ENCODE measurements at places on chromosomes 11 and 22. TPM values are rescaled to one million over a fixed set of nuclear protein-coding genes. Genes with fewer than 3 reads are reported as not detected.

Gene OR11H1
- not detected for total RNA-seq

Gene C11orf42
- total RNA-seq, result not detected

- DNase-seq, result peak; percentile 51
These were observed 8.9 kb downstream of the SULT4A1 start for GRCh38 chr22:43853328-43853931.

DNA sequence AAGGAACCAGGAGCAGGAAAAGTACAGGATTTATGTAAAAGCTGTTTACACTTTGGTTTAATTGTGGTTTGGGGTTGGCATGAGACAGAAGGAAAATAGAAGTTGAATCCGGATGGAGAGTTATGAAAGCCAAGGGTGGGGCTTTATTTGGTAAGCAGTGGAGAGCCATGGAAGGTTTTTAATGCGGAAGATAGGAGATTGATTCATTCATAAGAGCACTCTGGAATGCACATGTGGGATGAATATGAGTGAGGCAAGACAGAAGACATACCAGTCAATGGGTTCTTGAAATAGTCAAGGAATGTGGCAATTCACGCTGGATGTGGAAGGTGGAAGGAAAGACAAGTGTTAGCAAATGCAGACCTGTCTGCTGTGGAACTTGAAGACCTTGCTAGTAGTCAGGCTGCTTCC, 9.3 kb upstream of the GLB1L3 start:
- peak; percentile 40 for DNase-seq

Gene INTS4
- total RNA-seq, result 35.9 TPM

Gene CRYBB1
- not detected for total RNA-seq

Gene KCNJ1
- total RNA-seq, result not detected

GRCh38 chr11:71557257-71557656, 8.1 kb upstream of the KRTAP5-10 start:
- no peak for DNase-seq

DNA sequence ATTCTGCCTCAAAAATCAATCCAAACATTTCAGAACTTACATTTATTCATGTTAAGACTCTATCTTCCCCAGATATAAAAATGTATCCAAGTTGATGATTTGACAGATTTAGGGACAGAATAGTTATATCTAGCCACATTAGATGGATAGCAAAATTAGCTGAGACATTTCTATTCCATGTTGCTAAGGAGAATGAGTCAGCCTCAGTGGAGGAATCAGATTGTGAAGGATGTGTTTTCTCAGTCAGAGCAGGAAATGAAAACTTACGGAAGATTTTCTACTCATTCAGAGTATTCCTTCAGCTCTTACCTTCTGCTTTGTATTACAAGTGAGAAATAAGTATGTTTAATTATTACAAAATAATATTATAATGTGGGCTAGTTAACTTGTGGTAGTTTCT, 556.3 kb upstream of the ANO3 start:
- DNase-seq, result no peak

Gene PDXP
- total RNA-seq, result 32.0 TPM

Gene UBQLNL
- total RNA-seq, result not detected

- DNase-seq, result no peak
These were observed 770.6 kb downstream of the FAM181B start for GRCh38 chr11:81963018-81963417.

DNA sequence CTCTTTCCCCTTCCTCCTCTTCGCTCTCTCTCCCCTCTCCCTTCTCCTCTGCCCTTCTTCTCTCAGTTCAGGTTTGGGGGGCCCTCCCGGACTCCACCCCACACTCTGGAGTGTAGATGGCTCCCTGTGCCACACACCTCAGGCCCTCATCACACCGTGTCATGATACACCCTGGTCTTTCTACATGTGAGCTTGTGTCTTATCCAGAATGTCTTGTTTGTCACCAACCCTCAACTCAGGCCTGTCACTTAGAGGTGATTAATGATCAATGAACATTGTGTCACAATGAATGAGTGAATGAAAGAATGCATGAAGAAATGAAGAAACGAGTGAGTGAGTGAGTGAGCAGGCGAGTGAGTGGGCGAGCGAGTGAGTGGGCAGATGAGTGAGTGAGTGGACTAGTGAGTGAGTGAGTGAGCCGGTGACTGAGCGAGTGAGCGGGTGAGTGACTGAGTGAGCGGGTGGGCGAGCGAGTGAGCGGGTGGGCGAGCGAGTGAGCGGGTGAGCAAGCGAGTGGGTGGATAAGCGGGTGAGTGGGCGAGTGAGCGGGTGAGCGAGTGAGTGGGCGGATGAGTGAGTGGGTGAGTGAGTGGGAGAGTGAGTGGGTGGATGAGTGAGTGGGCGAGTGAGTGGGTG, 33.8 kb downstream of the CAPN1 start:
- no peak for DNase-seq

GRCh38 chr11:46475051-46475925, 83.7 kb upstream of the CHRM4 start:
- DNase-seq, result no peak

DNA sequence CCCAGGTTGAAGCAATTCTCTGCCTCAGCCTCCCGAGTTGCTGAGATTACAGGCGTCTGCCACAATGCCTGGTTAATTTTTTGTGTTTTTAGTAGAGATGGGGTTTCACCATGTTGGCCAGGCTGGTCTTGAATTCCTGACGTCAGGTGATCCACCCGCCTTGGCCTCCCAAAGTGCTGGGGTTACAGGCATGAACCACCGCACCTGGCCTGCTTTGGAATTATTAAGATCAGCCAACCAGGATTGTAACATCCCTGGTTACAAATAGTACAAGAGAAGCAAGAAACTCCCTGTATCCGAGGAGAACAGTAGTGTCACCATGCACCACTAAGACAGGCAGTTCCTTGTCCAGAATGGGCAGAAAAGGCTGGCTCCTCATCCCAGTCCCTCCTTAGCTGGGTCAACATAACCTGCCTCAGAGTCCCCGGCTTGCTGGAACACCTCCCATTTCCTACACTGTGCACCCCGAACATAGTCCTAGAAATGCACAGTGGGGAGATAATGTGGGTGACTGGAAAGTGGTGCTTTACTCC, 77.2 kb upstream of the INCENP start:
- no peak for DNase-seq

- no peak for DNase-seq
These were observed 9.0 kb downstream of the DTX4 start for GRCh38 chr11:59180907-59181306.

Gene CACNA1I
- not detected for total RNA-seq

- peak; percentile 62 for DNase-seq
These were observed 15.4 kb downstream of the ARHGEF17 start for GRCh38 chr11:73323464-73323863.

GRCh38 chr11:125873881-125874555, 13.4 kb upstream of the HYLS1 start:
- DNase-seq, result peak; percentile 29

DNA sequence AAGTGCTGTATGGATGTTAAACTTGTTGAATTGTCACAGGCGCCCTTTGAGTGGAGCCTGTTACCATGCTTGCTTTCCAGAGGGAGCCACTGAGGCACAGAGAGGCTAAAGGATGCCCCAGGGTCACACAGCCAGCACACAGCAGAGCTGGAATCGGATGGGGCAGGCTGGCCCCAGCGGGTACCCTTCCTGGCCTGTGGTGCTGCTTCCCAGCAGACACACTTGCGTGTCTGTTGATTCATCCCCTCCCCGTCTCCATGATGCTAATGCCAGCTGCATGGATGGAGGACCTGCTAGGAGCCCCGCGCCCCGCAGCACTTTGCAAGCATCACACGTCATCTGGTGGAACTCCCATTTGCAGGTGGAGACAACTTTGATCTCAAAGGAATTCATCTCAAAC, 52.4 kb upstream of the SHISAL1 start:
- DNase-seq, result no peak

DNA sequence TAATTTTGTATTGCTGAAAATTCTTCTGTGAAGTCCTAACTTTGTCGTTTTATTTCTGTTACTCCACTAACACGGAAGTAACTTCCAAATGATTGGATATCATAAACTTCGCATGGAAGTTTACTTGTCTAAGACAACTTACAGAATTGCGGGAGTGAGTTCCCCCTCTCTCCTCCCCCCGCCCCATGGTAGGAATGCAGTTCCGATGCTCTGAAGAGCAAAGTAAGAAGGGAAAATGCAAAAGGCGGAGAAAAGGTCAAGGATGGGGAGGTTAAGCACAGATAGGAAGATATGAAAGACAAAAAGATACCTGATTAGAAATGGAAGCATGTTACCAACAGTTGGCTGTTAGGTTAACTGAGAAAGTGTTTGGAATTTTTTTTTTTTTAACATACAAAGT, 1.3 kb downstream of the EIF3M start:
- DNase-seq, result no peak

DNA sequence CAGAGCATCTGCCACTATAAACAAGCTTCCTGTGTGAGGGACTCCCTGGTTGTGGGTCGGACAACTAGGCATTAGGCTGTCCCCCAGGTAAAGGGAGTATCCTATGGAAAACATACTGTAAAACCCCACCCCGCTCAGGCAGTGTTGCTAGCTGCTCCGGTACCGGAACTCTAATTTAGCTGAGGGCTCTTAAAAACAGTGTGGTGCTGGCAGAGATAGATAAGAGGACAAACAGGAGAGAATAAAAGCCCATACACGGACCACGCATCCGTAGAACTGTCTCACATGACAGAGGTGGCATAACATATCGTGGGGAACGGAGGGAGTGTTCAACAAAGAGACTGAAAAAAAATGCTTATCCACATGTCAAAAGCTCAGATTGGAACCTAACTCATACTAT, 3.4 kb upstream of the MOGAT2 start:
- no peak for DNase-seq

DNA sequence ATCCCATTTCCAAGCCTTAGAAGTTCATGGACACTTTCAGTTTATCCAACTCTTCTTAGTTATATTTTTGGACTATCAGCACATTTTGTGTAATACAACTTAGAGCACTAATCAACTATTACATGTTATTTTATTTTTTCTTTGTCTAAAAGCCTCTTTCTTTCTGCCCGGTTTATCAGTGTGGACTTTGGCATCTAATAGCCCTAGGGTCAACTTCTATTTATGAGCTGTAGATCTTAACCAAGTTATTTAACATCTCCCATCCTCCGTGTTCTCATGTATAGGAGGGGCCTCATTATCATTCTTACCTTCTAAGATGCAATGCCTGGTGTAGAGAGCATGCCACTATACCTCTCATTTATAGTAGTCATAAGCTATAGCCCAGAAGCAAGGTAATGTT, 4.4 kb downstream of the CARD16 start:
- no peak for DNase-seq

Gene ANO1
- 0.86 TPM for total RNA-seq

- DNase-seq, result peak; percentile 64
These were observed 60.5 kb downstream of the OSBP2 start for GRCh38 chr22:30754971-30755758.

Gene ZP1
- total RNA-seq, result not detected

Gene APOBEC3F
- 0.97 TPM for total RNA-seq

DNA sequence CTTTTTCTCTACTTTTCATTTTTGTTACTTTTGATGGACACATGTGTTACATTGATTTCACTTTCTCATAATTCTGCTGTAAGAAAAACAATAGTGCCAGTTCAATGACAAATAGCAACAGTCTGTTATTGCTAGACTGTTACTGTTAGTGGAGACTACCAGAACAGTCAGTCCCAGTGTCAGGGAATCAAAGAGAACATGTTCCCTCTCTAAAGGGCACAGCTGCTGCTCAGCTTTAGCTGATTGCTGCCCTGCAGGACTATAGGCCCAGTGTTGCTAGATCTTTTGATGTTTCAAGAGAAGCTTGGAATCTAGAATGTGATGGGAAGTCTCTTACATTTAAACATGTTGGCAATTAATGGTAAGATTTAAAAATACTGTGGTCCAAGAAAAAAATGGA, 3.4 kb downstream of the BIRC3 start:
- DNase-seq, result no peak

- no peak for DNase-seq
These were observed 996.5 kb downstream of the OPCML start for GRCh38 chr11:132535830-132536229.

- DNase-seq, result no peak
These were observed 28.3 kb upstream of the SMIM35 start for GRCh38 chr11:118115048-118115447.

- DNase-seq, result peak; percentile 91
These were observed 7.8 kb downstream of the SLC5A1 start for GRCh38 chr22:32050678-32051515.

DNA sequence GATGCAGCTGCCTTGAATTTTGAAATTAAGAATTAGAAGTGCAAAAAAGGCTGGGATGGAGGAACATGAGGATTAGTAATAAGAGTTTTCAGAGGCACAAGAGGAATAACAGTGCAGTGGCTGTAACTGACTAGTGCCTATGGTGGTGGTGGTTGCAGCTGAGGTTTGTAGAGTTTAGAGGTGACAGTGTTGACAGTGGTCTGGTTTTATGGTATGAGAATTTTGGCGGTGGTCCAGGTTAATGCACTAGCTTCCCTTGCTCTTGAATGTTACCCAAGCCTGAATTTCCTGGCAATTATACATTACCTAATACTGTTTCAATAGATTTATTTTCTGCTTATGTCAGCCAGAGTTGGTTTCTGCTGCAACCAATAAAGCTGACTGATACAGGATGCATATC, 112.8 kb upstream of the C11orf87 start:
- DNase-seq, result no peak

DNA sequence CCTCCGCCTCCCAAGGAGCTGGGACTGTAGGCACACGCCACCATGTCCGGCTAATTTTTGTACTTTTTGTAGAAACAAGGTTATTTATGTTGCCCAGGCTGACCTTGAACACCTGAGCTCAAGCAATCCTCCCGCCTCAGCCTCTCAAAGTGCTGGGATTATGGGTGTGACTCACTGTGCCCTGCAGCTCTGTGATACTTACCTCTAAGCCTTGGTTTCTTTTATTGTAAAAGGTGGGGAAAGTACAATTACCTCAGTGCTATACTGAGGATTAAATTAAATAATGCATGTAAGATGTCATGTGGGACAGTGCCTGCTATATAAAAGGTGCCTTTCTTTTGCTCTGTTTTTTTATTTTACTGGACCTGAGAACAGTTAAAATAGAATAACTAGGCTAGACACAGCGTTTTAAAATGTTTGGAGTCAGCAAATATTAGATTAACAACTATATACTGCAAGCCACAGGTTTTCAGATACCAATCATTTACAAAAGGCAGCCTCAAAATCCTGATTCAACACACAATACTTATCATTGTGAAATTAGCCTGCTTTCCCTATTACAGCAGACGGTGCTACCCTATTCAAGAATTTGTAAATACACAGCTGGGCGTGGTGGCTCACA, 30.0 kb downstream of the PRR14L start:
- no peak for DNase-seq

Gene SGSM1
- not detected for total RNA-seq

- DNase-seq, result peak; percentile 20
These were observed 164.8 kb upstream of the GRK3 start for GRCh38 chr22:25399649-25400151.

Data from Daoy (cell line).